ENCODE measurements at places on chromosomes 7 and 10. TPM values are rescaled to one million over a fixed set of nuclear protein-coding genes. Genes with fewer than 3 reads are reported as not detected.

Gene MRPS16
- total RNA-seq, result 58.5 TPM

Gene EZH2
- 2.4 TPM for total RNA-seq

Gene AKR1E2
- 3.0 TPM for total RNA-seq

Gene TAS2R41
- total RNA-seq, result not detected

GRCh38 chr10:131010965-131011575 is 300.5 kb downstream of the TCERG1L start:
- DNase-seq, result no peak
- no peak overlapping the region for H3K27ac ChIP-seq
- H3K36me3 ChIP-seq, result no peaks in the 10 kb centered on the region
- H3K4me1 ChIP-seq, result no peaks in the 10 kb centered on the region
- peaks cover 3% of the 10 kb centered on the region for H3K27me3 ChIP-seq

DNA sequence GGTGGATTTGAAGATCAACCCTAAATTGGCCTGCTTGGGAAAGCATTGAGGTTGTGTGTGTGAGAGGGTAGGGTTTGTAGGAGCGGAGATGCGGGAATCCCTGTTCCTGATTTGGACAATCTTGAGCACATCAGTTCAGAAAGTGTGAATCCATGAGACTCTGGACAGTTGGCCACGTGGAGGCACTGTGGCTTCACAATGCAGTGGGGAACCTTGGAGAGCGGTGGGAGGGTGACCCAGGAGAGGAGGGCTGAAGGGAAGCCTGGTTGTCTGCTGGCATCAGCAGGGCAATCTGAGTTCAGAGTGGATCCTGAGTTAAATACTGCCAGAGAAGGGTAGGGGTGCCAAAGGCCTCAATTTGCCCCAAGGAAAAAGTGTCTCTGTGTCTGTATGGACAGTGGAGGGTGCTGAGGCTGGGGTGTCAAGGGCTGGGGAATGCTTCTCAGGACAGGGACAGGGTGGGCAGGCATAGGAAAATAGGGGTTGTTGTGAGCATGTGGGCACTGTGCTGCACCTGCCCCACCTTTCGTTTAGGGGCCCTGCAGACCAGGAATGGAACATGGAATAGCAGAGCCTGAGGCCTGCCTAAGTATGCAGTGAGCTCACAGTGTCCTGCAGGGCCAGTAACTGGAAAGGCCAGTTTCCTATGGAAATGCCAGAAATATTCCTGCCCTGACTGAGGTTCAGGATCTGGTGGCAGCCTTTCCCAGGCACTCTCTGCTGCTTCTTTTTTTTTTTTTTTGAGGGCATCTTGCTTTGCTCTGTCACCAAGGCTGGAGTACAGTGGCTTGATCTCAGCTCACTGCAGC is 162.9 kb upstream of the PRSS58 start:
- H3K27ac ChIP-seq, result no peak overlapping the region
- DNase-seq, result no peak
- no peak overlapping the region for H3K4me3 ChIP-seq
- H3K27me3 ChIP-seq, result no peaks in the 10 kb centered on the region

DNA sequence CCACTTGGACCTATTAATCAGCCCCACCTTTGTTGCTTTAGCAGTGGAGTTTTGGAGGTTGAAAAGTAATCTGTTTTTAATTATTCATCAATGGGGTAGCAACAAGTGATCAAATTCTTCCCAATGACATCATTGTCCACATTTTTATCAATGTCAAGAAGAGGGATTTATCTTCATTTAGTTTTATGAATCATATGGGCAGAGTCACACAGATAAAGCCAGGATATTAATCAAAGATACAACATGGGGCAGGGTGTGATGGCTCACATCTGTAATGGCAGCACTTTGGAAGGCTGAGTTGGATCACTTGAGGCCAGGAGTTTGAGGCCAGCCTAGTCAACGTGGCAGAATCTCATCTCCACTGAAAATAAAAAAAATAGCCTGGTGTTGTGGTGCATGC is 388.4 kb upstream of the POM121L12 start:
- H3K27me3 ChIP-seq, result no peaks in the 10 kb centered on the region
- no peak overlapping the region for H3K4me3 ChIP-seq
- no peak for DNase-seq
- no peak overlapping the region for H3K27ac ChIP-seq
- H3K36me3 ChIP-seq, result no peaks in the 10 kb centered on the region

GRCh38 chr7:21972397-21972784 is 26.7 kb upstream of the CDCA7L start:
- H3K4me3 ChIP-seq, result no peak overlapping the region
- DNase-seq, result no peak
- H3K36me3 ChIP-seq, result no peaks in the 10 kb centered on the region
- H3K4me1 ChIP-seq, result no peaks in the 10 kb centered on the region

GRCh38 chr10:119029613-119030420 is at the start of gene NANOS1:
Gene NANOS1 (plus strand): TSS chr10:119029714. CDS start chr10:119029802, 88 bp downstream.
- no peaks in the 10 kb centered on the region for H3K27me3 ChIP-seq
- peak within 1 kb of the TSS; percentile 47 for H3K27ac ChIP-seq
- no peaks in the 10 kb centered on the region for H3K36me3 ChIP-seq
- DNase-seq, result peak; percentile 44
- peaks cover 13% of the 10 kb centered on the region for H3K4me1 ChIP-seq
- H3K4me3 ChIP-seq, result peak within 1 kb of the TSS; percentile 34

- H3K27ac ChIP-seq, result no peak overlapping the region
- no peaks in the 10 kb centered on the region for H3K36me3 ChIP-seq
- H3K4me3 ChIP-seq, result no peak overlapping the region
These were observed 62.2 kb downstream of the POLL start for GRCh38 chr10:101525848-101526247.

DNA sequence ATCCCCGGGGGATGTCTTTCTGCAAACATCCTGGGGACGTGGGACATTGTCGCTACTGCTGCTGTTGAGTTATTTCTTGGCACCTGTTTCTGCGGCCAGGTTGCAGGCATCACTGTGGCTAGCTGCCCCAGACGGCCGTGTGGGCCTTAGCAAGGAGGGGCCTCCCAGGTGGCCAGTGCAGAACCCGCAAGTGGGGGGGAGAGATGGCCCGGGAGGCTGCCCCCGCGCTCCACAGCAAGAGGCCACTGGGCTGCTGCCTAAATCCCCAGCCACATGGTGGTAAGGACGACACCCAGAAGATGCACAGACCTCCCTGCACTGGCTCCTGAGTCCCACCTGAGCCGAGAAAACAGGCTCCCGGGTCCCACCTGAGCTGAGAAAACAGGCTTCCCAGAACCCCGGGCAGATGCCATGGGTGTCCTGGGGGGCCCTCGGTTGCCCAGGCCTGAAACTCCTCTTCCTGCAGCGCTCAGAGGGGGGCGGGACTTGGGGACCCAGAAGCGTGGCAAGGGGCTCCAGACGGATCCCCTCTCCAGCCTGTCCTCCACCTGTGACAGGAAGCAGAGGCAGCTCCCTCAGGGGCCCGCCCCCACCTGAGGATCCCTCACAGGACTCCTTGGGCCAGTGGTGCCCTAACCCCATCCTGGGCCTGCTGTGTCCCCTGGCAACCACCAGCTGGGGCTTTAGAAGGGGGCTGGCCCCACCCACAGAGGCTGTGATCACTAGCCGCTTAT is 952 bp upstream of the MAFK start:
- no peaks in the 10 kb centered on the region for H3K27me3 ChIP-seq
- peak; percentile 41 for DNase-seq

GRCh38 chr10:84306751-84307384 is 21.5 kb upstream of the CCSER2 start:
- DNase-seq, result no peak
- no peaks in the 10 kb centered on the region for H3K36me3 ChIP-seq
- no peak overlapping the region for H3K27ac ChIP-seq
- H3K4me3 ChIP-seq, result no peak overlapping the region
- H3K4me1 ChIP-seq, result peaks cover 4% of the 10 kb centered on the region
- H3K27me3 ChIP-seq, result no peaks in the 10 kb centered on the region

GRCh38 chr10:11831520-11831951 is 8.4 kb downstream of the PROSER2 start:
- no peak overlapping the region for H3K4me3 ChIP-seq
- no peak overlapping the region for H3K27ac ChIP-seq
- no peaks in the 10 kb centered on the region for H3K4me1 ChIP-seq
- DNase-seq, result no peak
- no peaks in the 10 kb centered on the region for H3K27me3 ChIP-seq
- no peaks in the 10 kb centered on the region for H3K36me3 ChIP-seq

DNA sequence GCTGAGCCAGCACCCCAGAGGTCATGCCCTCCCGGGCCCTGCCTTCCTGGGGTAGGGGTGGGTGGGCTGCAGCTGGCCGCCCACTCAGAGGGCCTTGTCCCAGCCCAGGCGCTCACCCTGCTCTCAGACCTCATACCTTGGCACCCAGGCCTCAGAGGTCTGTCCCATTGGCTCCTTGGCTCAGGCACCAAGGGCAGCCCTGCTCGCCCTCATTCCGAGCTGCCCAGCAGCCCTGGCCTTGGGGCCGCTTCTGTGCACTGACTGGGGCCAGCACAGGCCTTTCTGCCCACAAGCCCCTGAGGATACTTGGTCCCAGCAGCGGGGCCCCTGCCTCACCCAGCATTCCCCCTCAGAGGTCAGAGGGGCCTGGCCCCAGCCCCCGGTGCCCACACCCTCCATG is 34.3 kb downstream of the YKT6 start:
- H3K4me3 ChIP-seq, result no peak overlapping the region
- H3K27me3 ChIP-seq, result no peaks in the 10 kb centered on the region
- no peak overlapping the region for H3K27ac ChIP-seq
- H3K4me1 ChIP-seq, result no peaks in the 10 kb centered on the region
- DNase-seq, result no peak
- H3K36me3 ChIP-seq, result no peaks in the 10 kb centered on the region

DNA sequence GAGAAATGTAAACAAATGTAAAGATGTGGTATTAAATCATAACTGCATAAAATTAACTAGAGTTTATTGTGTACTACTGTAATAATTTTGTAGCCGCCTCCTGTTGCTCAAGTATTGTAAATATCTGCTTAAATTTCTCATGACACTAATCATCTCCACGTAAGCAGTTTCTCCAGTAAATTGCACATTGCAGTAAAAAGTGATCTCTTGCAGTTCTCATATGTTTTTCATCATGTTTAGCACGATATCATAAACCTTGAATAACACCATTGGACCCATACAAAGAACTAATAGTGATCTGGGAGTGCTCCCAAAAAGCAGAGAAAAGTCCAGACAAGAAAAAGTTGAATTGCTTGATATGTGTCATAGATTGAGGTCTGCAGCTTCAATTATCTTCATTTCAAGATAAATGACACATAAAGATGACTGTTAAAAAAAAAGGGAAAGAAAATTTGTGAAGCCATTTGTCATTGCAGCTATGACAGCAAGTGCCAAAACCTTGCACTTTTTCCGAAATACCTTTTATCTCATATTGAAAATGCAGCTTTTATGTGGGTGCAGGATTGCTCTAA is 15.3 kb downstream of the LIPA start:
- H3K36me3 ChIP-seq, result peaks cover 3% of the 10 kb centered on the region
- H3K4me1 ChIP-seq, result no peaks in the 10 kb centered on the region
- DNase-seq, result no peak
- H3K27ac ChIP-seq, result no peak overlapping the region
- H3K27me3 ChIP-seq, result no peaks in the 10 kb centered on the region

GRCh38 chr10:18767981-18768380 is 108.8 kb downstream of the ARL5B start:
- H3K4me3 ChIP-seq, result no peak overlapping the region
- DNase-seq, result no peak
- H3K36me3 ChIP-seq, result no peaks in the 10 kb centered on the region
- no peaks in the 10 kb centered on the region for H3K27me3 ChIP-seq
- H3K27ac ChIP-seq, result no peak overlapping the region
- H3K4me1 ChIP-seq, result no peaks in the 10 kb centered on the region

GRCh38 chr7:1386623-1387220 is 72.5 kb downstream of the MICALL2 start:
- H3K4me3 ChIP-seq, result no peak overlapping the region
- no peak overlapping the region for H3K27ac ChIP-seq
- H3K36me3 ChIP-seq, result no peaks in the 10 kb centered on the region
- H3K27me3 ChIP-seq, result peaks cover 37% of the 10 kb centered on the region
- no peak for DNase-seq
